ENCODE measurements at places on chromosomes 2 and 18.

- peak; percentile 94 for DNase-seq
Measured at GRCh38 chr18:22674272-22674671, 256.6 kb upstream of the CTAGE1 start.

DNA sequence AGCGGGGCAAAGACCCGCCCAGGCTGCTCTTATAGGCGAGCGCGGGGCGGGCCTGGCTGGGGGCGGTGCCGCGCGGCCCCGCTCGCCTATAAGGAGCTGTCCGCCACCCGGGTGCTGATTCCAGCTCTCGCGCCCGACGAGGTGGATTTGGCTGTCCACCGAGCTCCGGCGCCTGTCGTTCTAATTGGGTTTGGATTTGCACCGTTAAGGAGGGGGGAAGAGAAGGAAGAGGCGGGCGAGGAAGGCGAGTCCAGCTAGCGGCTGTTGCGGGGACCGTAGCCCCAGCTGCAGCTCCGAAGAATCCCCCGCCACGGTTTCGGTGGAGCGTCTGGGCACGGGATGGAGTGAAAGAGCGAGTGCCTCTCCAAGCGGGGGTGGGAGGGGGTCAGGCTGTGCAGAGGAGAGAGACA, at the start of gene CNTNAP5:
Gene CNTNAP5, plus strand, starts transcription at position 117 of the 410 bp plus-strand sequence. CDS start 364 bp downstream, outside the sequence.
- no peak for DNase-seq

DNA sequence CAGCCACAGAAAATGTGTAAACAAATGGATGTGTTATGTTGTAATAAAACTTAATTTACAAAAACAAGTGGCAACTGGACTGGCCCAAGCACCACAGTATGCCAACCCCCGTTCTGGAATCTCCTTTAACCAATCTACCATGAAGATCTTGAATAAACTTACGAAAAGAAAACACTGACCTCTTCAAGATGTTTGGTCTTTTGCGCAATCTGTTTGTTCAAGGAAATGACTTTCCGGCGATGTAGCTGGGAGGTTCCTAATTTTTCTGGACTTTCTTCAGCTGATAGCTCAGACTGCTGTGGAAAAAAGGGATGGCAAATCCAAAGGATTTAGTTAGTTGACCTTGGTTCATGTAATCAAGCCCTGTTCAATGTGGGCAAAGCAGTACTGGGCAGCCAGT, 55.7 kb downstream of the CCDC93 start:
- no peak for DNase-seq

DNA sequence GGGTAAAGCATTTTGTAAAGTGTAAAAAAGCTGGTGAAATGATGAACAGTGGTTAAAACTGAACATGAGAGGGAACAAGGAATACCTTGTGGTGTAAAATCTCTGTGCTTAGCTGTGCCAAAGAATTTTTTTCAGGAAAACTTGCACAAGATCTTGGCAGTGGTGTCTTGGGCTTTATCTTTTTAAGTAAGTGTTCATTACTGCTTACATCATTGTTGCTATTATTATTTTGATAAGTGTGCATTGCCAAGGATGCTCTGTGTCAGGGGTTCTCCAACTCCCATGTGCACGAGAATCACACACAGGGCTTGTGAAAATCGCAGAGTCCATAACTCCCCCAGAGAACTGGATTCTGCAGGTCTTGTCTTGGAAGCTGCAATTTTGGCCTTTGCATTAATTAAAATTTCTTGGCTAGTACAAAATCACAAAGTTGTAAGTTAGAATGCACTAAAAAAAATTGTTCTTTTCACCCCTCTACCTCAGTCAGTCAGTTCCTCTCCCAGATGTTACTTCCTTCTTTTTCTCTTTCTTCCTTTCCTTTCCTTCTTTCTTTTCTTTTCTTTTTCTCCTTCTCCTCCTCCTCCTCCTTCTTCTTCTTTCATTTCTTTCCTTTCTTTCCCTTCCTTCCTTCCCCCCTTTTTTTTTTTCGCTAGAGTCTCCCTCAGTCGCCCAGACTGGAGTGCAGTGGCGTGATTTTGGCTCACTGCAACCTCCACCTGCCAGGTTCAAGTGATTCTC, 37.8 kb downstream of the GATA6 start:
- DNase-seq: no peak

DNA sequence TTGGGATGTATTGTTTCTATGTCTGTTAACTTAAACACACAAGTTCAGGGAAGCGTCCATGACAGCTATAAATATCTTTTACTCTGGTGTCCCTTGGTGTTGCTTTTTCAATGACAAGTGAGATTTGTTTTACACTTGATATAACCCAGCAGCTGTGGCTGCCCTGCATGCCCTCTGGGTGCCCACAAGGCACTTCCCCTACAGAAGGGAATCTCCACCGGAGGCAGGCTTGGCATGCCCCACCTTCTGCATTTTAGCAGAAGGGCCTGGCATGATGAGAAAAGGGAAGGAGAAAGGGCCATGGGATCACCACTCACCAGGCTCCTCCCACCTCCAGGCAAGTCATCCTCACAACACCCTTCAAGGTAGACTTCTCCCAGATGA, 68.7 kb downstream of the TMEM247 start:
- no peak for DNase-seq

- no peak for DNase-seq
Measured at GRCh38 chr2:120856421-120856862, 120.8 kb downstream of the GLI2 start.

DNA sequence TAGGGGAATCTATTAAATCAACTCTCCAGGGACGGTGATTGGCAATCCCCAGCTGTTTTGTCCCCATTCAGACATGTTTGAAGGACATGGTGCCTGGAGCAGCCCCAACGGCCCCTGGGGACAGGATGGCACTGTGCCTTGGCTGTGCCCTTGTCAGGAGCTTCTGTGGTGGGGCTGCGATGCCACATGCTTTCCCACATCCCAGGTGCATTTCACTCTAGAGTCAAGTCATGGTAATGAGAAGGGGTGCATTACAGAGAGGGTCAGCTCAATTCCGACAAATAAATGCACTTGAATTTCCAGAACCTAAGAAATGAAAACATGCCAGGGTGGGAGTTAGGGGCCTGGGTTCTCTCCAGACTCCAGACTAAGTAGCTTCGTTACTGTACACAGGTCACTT, 289.4 kb upstream of the PXDN start:
- DNase-seq: no peak

DNA sequence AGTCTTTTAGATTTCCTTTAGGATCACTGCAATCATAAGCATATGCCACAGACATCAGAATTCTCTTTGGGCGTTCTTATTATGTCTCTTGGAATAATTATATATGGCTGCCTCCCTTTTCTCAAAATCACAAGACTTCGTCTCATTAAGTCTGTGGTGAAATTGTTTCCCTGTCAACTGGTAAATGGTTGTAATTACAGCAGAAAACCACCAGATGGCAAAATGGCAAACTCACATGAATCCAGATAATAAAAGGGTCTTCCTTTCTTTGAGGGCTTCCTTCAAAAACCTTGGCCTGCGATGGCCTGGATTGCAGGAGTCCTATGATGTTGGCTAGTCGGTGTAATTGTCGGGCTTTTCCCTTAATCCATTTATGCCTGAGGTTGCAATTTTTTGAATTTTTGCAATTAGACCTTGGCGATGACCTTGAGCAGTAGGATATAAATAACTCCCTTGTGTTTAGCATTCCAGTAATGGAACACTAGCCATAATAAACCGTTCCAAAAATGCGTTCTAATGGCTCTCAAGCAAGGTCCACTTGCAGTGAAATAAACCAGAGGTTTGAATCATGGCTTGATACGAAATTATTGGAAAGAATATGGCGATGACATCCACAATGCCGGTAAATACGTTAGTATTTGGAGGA, 656.4 kb downstream of the MBD2 start:
- DNase-seq: peak; percentile 1

DNA sequence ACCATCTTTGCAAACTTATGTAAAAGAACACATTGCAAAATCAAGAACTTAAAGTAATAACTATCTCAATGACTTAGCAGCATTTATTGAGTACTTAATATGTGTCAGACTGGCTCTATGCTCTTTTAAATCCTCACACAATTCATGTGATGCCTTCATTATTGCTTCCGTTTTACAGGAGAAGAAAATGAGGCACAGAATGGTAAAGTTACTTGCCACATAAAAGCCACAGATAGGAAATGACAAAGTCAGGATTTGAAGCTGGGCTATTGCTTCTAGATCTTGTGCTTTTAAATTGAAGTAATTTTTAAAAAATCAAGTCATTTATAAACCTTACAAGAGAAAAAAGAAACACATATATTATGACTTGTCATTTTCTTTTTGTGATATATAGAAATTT, 174.2 kb downstream of the WDR7 start:
- no peak for DNase-seq

DNA sequence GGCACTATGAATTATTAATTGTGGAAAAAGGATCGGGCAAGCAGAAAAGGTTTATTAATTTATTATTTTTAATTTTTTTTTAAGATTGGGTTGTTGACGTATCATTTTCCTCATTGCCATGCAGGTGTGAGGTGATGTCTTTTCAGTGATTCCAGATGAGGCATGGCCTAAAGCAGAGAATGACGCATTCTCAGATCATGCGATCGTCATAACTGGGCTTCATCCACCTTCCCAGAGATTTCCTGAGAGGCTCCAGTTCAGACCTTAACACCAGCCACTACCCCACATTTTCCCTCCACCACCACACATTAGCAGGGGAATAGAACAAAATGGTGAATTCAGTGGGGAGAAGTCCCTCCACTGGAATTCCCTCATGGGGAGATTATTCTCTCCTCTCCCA, 518.4 kb upstream of the SPHKAP start:
- DNase-seq: no peak

DNA sequence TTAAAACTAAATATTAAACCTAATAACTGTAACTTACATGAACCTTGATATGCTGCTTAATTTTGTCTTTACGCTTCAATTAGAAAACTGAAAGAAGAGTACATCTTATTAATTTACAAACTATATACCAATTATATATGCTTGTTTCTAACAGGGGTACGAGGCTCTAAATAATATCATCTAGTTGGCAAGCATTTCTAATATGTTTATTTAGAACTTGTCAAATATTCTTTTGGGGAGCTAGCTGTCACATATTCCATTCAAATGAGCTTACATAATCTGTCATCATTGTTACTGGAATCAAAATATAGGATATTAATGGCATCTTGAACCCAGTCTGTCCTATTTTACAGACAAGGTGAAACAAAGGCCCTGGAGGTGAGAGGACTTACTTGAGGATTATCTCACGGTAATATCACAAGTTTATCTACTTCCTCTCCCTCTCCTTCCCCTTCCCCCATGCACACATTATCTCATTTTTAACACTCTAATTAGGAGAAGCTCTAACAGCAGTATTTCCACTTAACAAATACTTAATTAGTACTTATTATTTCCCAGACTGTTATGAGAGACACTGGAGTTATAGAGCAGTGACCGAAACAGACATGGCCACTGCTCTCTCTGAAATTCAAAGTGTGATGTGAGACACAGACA, 3.5 kb downstream of the PRKD3 start:
- no peak for DNase-seq

- DNase-seq: no peak
Measured at GRCh38 chr18:8610459-8610851, 1.2 kb downstream of the RAB12 start.

- no peak for DNase-seq
Measured at GRCh38 chr18:68466672-68467071, 248.2 kb downstream of the TMX3 start.

GRCh38 chr2:68018727-68019126, 44.1 kb downstream of the C1D start:
- no peak for DNase-seq

GRCh38 chr2:241764275-241765241, 12.1 kb upstream of the GAL3ST2 start:
- no peak for DNase-seq

- no peak for DNase-seq
Measured at GRCh38 chr2:135183822-135184221, 131.7 kb downstream of the RAB3GAP1 start.

- no peak for DNase-seq
Measured at GRCh38 chr2:234690569-234691213, 193.8 kb upstream of the ARL4C start.

DNA sequence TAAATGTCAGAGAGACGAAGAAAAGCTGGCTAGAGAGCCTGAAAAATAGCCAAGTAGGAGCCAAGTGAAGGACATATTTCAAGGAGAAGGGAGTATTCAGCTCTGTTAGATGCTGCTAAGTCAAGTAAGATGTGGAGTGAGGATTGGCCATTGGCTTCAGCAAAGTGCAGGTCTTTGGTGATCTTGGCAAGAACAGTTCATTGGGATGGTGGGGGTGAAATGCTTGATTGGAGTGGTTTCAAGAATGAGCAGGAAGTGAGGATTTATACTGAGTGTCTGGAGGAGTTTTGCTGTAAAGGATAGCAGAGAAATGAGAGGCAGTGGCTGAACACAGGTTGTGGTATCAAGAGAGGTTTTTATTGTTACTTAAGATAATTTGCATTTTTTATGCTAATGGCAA, 139.7 kb downstream of the PRPF40A start:
- DNase-seq: no peak

GRCh38 chr2:236942554-236942953, 143.1 kb upstream of the COPS8 start:
- DNase-seq: no peak

DNA sequence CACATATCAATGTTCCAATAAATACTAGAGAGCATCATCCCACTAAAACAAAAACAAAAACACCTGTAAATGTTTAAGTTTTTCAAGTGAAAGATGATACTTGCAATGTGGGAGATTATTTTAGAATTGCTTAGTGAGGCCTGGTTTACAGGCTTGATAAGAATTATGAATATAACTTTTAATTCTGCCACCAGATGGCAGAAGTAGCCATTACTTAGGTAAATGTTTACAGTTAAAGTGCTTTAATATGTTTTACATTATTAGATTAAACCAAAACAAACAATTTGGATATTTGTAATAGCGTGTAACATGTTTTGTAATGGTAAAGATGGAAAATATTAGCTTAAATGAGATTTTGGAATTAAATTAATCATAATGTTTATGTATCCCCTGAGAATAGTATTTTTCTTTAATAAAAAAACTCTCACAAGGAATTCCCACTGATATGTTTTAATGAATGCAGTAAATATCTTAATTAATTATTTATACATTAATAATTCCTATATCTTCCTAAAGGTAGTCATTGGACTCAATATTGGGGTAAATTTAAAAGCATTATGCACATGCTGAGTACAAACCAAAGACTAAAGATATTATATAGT, 522.0 kb downstream of the SPAG16 start:
- no peak for DNase-seq

DNA sequence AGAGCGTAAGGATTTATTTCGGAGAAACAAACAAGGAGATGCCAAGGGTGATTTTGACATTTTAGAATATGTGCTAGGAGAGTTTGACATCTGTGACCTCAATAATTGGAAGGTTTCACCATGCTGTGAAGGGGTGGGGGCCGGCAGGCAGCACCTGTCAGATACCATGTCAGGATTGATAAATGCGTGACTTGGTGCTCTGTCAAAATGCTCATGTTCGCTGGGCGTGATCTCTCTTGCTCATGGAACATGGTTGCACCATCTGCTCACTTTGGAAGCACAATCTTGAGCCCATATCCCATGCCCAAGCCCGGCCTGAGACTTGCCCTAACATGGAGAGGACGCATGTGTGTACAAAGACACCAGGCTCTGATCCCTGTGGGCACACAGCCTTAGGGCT, 347.6 kb downstream of the RNF144A start:
- DNase-seq: no peak

GRCh38 chr2:190554357-190555006, 20.0 kb upstream of the NEMP2 start:
- DNase-seq: no peak
